ENCODE measurements at places on chromosomes 4 and X.

DNA sequence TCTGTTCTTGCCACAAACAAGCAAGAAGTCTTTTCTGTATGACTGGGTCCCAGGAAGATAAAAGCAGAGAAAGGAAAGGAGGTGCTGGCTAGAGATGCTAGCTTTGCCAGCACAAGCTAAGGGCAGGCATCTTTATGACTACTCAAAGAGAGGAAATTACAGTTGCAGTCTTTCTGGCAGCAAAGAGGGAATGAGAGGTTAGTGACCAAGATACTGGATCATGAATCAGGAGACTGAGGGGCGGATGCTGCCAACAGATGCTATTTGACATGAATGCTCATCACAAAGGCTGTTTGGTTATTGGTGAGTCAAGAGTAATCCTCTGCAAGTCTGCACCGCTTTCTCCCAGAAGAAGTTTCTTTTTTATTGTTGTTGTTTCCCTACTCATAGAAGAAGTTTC, 5.5 kb upstream of the XIAP start:
- DNase-seq: no peak

GRCh38 chr4:86235549-86235948, 124.3 kb downstream of the MAPK10 start:
- DNase-seq: no peak

DNA sequence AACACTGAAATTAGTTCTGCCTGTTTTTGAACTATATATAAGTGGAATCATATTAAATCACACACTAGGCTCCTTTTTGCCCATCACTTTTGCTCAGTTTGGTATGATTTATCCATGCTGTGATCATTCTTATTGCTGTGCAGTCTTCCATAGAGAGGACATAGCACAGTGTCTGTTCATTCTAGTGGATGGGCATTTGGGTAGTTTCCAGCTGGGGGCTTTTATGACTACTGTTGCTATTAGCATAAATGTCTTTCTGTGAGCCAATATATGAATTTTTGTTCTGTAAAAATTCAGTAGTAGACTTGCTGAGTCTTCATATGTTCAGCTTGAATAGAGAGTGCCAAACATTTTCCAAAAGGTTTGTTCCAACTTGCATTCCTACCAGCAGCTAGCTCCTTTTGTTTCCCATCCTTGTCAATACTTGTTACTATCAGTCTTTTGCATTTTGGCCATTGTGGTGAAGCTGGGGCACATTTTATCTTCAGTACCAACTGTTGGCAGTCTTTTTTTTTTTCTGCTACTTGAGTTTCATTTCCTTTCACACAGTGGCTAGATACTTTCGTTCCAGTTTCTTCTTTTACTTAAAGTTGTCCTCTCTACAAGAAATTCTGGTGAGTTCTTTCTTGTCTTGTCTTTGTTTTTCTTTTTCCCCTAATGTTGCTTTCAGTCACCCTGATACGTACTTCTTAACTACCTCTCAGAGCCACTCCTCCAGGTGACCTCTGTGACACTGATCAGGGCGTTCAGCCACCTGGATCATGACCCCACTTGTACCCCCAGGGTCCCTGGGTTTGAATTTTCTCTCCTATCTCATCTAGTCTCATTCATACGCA, 87.0 kb downstream of the ANXA3 start:
- no peak for DNase-seq

DNA sequence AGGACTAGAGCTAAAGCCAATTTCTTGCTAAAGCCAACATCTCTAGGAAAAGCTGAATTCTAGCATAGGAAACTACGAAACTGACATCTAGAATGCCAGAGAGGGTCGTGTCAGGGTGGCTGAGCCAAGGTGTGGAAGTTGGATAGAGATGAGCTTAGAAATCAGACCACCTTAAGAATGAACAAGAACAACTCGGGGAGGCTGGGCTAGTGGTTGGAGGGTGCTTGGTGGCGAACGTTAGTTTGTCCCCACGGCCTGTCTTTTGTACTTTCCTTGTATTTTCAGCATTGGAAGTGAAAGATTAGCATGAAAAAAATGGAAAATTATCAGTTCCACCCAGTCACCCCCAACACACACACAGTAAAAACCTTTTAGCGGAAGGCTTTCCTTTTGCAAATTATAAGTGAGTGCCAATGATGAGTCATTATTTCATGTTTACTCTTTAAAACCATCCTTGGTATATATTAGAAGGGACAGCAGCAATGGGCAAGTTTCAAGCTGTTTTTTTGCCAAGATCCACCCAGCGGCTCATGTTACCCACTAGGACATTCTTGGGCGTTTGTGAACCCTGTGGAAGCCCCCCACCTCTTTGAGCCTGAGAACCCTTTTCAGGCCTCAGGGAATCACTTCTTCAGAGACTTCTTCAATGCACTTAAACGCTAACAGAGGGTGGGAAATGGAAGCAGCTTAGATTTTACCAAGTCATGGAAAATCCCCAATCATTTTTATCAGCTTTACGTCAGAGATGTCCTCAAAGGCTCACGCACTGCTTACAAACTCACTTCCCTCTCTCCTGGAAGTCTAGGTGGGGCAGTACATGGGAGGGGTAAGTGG, 4.9 kb upstream of the PPEF1 start:
- DNase-seq: peak; percentile 59

DNA sequence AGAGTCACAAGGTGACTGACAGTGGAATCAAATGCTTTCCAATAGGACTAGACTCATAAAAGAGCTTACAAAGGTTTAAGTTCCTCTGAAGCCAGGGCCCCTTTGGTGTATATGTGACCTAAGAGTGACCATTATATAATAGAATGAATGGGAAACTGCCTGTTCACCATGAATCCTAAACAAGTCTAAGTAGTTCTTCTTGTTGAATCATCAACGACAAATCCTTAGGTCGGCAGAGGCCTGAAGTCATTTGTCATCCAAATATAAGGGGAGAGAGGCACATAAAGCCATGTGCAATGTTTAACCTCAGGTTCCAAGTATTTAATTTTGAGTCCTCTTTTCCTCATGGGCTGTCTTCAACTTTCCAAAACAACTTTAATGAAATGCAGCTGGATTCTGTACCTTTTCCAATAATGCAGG, 122.4 kb downstream of the RASL11B start:
- no peak for DNase-seq

DNA sequence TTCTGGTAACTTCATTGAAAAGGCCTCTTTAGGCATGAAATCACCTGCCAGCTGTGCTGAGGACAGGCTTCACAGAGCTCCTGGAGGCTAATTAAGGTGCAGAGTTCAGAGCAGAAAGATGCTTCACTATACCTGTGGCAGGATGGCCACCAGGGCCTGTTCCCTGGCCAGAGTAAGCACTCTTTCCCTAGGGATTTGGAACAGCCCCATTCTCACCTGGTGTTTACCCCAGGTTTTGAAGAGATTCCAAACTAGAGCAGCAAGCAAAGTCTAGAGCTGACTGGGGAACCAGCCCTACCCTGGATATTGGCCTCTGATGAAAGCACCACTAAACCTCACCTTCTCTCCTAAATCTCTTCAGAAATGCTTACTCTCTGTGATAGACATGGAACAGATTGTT, 148.8 kb downstream of the PDE5A start:
- DNase-seq: no peak

DNA sequence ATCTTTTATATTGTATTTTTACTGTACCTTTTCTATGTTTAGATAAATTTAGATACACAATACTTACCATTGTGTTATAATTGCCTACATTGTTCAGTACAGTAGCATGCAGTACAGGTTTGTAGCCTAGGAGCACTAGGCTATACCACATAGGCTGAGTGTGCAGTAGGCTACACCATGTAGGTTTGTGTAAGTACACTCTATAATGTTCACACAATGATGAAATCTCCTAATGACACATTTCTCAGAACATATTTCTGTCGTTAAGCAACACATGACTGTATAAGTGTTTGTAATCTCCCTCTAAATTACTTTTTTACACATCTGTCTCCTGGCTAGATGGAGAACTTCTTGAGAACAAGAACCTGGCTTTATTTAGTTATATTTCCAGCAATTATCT, 40.3 kb downstream of the UCHL1 start:
- DNase-seq: no peak

GRCh38 chrX:135977611-135978010, 3.8 kb upstream of the MMGT1 start:
- DNase-seq: peak; percentile 78

GRCh38 chr4:123399627-123400358, 3.2 kb downstream of the SPRY1 start:
- DNase-seq: peak; percentile 58

DNA sequence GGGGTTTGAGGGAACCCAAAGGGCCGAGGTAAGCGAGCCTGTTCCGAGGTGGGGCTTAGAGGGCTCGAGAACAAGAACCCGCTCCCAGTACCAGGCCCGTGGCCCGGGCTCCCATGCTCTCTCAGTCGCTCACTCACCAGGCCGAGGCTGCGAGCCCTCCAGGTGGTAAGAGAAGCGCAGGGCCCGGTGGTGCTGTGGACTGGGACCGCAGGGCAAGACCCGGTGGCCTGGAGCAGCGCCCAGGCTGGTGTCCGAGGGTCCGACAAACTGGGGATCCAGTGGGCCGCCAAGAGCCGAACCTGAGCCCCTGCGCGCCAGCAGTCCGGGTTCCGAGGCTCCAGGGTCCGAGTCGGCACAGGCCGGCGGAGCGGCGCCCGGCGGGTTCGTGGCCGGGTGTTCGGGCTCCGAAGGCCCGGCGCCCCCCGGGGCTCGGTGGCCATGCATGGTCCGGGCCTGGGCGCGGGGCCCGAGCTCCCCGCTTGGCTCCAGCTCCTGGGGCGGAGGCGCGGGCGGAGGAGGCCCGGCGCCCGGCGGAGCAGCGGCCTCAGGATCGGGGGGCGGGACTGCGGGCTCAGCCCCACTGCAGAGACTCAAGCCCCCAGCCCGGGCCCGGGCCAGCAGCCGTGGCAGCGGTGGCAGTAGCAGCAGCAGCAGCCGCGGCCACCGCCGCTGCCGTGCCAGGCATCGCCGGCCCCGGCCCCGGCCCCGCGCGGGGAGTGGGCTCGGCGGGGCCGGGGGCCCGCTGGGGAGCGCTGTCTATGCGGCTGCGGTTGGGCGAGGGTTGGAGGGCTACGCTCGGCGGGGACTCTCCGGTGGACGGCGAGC, 833 bp downstream of the FGD1 start:
- no peak for DNase-seq

- no peak for DNase-seq
These were observed 35.6 kb downstream of the GAB1 start for GRCh38 chr4:143372093-143372915.

- no peak for DNase-seq
These were observed 102.0 kb upstream of the GATB start for GRCh38 chr4:151862766-151863165.

- DNase-seq: no peak
These were observed 23.1 kb downstream of the ATP11C start for GRCh38 chrX:139909712-139910111.

- DNase-seq: no peak
These were observed 31.8 kb upstream of the ZCCHC13 start for GRCh38 chrX:74272230-74272629.

DNA sequence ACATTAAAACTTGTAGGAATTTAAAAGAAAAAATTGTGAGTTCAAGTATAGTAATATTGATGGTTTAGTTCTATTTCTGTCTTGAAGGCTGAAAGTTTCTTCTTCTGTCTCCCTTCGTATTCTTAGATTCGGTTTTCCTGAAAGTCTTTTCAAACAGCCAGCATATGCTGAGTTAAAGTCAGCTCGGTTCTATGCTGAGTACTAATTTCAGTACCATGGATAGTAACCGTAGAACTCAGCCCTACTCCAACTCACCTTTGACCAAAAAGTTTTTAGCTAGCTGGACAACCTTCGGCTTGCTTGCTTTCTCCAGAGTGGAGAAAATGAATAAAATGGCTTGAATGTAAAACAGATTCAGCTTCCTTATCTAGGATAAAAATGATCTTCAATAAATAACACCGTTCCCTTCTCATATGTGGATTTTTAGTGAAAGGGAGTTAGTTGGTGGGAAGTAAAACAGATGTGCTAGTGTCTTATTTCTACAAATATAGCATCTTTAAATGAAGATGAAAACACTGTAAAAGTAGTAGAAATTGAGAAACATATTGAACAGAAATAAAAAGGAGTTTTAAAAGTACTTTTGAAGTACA, 5.2 kb downstream of the POU4F2 start:
- peak; percentile 42 for DNase-seq

- no peak for DNase-seq
These were observed 307.7 kb upstream of the ARSJ start for GRCh38 chr4:114287079-114287696.

DNA sequence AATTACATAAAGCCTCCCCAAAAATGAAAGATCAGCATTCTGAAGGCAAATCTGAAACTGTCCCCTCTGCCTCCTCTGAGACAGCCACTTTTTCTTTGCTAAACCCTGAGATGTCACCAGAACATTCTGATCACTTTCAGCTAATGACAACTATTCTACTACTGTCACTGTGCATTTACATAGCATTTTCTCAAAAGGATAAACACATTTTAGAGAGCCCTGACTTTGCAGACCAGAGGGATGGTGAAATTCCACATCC, 72.1 kb downstream of the GATB start:
- no peak for DNase-seq

- no peak for DNase-seq
These were observed 63.6 kb upstream of the MAP3K15 start for GRCh38 chrX:19578956-19579355.

- DNase-seq: no peak
These were observed 225.7 kb downstream of the GRID2 start for GRCh38 chr4:92529510-92529909.

- DNase-seq: no peak
These were observed 27.7 kb downstream of the ATP7A start for GRCh38 chrX:77938083-77938680.

GRCh38 chr4:163448540-163449203, 24.9 kb downstream of the TKTL2 start:
- peak; percentile 50 for DNase-seq

DNA sequence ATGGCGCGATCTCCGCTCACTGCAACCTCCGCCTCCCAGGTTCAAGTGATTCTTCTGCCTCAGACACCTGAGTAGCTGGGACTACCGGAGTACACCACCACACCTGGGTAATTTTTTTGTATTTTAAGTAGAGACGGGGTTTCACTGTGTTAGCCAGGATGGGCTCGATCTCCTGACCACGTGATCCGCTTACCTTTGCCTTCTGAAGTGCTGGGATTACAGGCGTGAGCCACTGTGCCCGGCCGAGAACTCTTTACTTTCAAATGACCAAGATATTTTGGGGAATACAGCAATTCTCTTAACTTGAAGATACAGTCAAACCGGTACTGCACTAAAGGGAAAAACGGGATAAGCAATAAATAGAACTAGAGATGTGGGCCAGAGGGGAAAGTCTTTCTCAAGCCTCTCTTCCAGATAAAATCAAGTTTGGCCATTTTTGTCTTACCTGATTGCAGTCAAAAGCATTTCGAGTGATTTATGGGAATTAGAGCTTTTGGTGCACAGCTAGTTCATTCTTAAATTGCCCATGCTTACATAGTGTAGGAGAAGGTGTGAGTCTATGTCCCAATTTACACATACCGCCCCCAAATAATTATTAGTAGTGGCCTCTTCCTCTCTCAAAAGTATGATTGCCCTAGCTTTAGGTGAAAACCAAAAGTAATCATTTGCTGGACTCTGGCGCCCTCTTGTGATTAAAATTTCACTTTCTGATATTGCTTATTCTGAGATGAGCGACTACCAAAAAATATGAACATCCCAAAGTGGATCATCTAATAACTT, 53.2 kb upstream of the ABCG2 start:
- DNase-seq: peak; percentile 62

Measured in choroid plexus epithelial cell (primary cell).